Smooth muscle cell of the coronary artery (primary cell): ENCODE measurements at places on chromosomes 7 and 10. TPM values are rescaled to one million over a fixed set of nuclear protein-coding genes. Genes with fewer than 3 reads are reported as not detected.

The ERCC6 gene
- 38.5 and 62.4 TPM in 2 replicates for total RNA-seq

The HACD1 gene
- total RNA-seq: 11.0 and 33.4 TPM in 2 replicates

The HOXA6 gene
- total RNA-seq: not detected in 2 replicates

The DHTKD1 gene
- total RNA-seq: 19.9 and 29.5 TPM in 2 replicates

The CDH23 gene
- 0.08 and 5.4 TPM in 2 replicates for total RNA-seq

The FOXI2 gene
- total RNA-seq: not detected in 2 replicates

The TUBB8 gene
- total RNA-seq: not detected in 2 replicates

The NOLC1 gene
- total RNA-seq: 15.9 and 33.7 TPM in 2 replicates

The TES gene
- 4.0 and 81.0 TPM in 2 replicates for total RNA-seq

The GATA3 gene
- 0.08 TPM in 1 of 2 replicates, not detected in the other for total RNA-seq

The GIMAP7 gene
- total RNA-seq: 0.12 TPM in 1 of 2 replicates, not detected in the other

The PLAU gene
- 16.5 and 53.8 TPM in 2 replicates for total RNA-seq

The TPK1 gene
- 3.2 and 7.3 TPM in 2 replicates for total RNA-seq

The CARD11 gene
- 0.68 TPM in 1 of 2 replicates, not detected in the other for total RNA-seq

The MYL10 gene
- total RNA-seq: not detected in 2 replicates

The NEUROG3 gene
- not detected in 2 replicates for total RNA-seq
